CD4-positive, alpha-beta T cell treated with Interleukin-12 subunit alpha and Interleukin-12 subunit beta, for 1 hour (primary cell): ENCODE measurements at places on chromosomes 12 and 14.

- DNase-seq, result peak; percentile 46
Measured at GRCh38 chr14:58501214-58501816, 73.8 kb downstream of the KIAA0586 start.

GRCh38 chr12:116320791-116321217, 43.3 kb upstream of the MED13L start:
- DNase-seq, result no peak

DNA sequence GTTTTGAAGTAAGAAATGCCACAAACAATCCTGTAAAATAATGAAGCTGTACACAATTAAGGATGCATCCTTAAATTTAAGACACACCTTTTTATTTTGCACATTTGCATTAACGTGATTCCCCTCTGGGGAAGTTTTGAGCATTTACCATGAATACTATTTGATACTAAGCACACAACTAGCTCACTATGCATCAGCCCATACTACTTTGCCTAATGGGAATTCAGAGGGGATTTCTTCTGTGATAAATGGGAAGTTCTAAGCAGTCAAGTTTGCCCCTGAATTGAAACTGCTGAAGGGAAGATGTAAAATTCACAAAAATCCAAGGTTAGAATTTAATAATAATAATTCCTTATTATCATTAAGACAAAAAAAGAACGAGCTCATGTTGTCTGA, 27.4 kb downstream of the SINHCAF start:
- no peak for DNase-seq

GRCh38 chr12:16610743-16611142, 4.8 kb upstream of the LMO3 start:
- no peak for DNase-seq

DNA sequence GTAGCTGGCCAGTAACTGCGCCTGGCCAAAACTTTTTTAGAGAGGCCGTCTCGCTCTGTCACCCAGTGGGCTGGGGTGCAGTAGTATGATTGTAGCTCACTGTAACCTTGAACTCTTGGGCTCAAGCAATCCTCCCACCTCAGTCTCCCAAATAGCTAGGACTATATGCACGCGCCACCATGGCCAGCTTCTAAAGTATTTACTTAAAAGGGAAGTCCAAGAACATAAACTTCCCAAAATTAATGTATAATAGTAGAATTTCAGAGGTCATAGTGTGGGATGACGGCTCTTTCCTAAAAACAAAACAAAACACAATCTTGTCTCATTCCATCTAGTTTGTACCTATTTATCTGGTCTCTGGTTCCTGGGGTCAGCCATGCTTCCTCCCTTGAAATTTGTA, 42.2 kb upstream of the FOS start:
- no peak for DNase-seq

- no peak for DNase-seq
Measured at GRCh38 chr14:52380294-52380693, 66.2 kb downstream of the PTGER2 start.

GRCh38 chr14:104864267-104865080, 594 bp upstream of the CEP170B start:
- no peak for DNase-seq

DNA sequence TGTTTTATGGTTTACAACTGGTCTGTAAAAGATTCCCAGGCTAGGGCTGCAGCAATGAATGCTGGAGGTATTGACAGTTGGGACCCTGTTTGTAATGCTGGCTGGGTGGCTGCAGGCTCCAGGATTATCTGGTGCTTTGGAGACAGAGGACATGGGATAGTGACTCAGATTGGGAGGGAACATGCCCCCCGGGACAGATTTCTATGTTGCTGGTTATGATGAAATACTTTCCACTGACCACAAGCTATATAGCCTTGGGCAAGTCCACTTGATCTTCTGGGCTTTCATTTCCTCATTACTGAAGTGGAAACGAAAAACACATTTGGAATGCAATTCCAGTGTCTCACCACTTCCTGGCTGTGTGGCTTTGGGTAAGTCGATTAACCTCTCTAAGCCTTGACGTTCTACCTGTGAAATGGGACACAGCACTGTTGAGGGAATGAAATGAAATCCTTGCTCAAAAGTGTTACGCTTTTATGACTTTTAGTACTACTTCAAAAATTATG, 6.3 kb upstream of the TPCN1 start:
- peak; percentile 13 for DNase-seq
